ENCODE measurements at places on chromosomes 3 and 15. TPM values are rescaled to one million over a fixed set of nuclear protein-coding genes. Genes with fewer than 3 reads are reported as not detected.

Gene CHCHD6
- 20.6 TPM for total RNA-seq

Gene DUOX2
- 0.06 TPM for total RNA-seq

Gene SPSB4
- total RNA-seq, result 0.09 TPM

Gene MYZAP
- 1.2 TPM for total RNA-seq

Gene HIGD2B
- total RNA-seq, result not detected

Gene VIPR1
- 0.63 TPM for total RNA-seq

Measured in A549 treated with CORT108297 at 1 μM for 4 hours (cell line).